ENCODE measurements at places on chromosomes 2 and 18.

DNA sequence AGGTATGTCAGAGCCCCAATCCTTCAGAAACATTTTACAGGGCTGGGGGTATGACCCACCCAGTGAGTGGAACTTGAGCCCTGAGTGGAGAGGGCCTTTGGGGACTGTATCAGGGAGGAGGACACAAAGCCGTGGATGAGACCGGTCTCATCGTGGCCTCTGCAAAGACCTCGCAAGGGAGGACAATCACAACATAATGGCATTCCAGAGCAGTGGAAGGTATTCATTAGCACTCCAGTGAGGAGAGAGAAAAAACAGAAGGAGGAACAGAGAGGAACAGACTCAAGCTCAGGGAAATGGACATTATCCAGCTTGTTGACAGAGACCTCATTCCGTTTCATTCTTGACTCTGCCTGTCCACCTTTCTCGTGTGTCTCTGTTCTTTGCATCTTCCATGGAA lies 38.8 kb upstream of the CTAGE1 start:
- DNase-seq = no peak

GRCh38 chr2:216857131-216857550 lies 2.7 kb downstream of the TNP1 start:
- no peak for DNase-seq

- no peak for DNase-seq
Measured at GRCh38 chr2:83826577-83826976, 632.5 kb downstream of the SUCLG1 start.

- no peak for DNase-seq
Measured at GRCh38 chr2:32843699-32844098, 103.1 kb upstream of the LTBP1 start.

GRCh38 chr2:148917431-148917830 lies 42.4 kb downstream of the KIF5C start:
- DNase-seq = no peak

DNA sequence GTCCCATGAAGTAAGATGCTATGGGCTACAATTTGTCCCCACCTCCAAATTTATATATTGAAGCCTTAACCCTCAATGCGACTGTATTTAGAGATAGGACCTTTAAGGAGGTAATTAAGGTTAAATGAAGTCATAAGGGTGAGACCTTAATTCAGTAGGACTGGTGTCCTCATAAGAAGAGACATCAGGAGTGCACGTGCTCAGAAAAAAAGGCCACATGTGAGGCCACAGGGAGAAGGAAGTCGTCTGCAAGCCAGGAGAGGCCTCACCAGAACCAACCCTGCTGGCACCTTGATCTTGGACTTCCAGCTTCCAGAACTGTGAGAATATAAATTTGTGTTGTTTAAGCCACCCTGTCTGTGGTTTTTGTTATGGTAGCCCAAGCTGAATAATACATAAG lies 25.5 kb upstream of the TEX44 start:
- DNase-seq = no peak

DNA sequence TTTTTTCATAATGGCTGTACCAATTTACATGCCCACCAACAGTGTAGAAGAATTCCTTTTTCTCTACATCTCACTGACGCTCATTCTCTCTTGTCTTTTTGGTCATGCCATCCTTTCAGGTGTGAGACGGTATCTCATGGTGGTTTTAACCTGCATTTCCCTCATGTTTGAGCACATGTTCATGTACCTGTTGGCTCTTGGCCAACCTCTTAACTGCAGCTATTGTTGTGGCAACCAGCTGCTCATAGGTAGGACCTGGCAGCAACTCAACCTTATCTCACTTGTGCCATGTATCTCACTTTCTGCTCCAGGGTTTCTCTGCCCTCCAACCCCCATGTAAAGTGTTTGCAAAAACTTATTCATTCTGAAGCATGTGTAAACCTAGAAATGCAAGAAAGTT lies 167.5 kb downstream of the UPP2 start:
- DNase-seq = no peak

GRCh38 chr2:207274530-207275189 lies 108.9 kb upstream of the KLF7 start:
- DNase-seq = no peak

GRCh38 chr2:164793529-164793928 lies 48.1 kb downstream of the COBLL1 start:
- DNase-seq = no peak

DNA sequence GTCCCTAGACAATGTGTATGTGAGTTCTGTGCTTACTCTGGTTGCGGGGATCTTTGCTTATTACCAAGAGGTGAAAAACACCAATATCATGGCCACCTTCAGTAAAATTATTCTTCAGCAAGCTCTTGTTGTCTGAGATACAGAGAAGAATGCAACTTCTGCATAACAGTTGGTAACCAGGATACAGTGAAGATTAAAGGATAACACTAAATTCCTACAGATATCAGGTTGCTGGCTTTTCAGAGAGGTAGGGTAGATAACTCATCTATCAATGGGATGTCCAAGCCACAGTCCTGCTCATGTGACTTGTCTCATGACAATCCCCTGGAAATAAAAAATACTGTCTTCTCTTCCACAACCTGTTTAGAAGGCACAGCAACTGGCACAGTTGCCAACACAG lies 308.5 kb downstream of the TNS1 start:
- no peak for DNase-seq
